ENCODE measurements at places on chromosomes 5 and 9.

GRCh38 chr5:32692036-32692746 lies 18.9 kb upstream of the NPR3 start:
- no peak for DNase-seq

DNA sequence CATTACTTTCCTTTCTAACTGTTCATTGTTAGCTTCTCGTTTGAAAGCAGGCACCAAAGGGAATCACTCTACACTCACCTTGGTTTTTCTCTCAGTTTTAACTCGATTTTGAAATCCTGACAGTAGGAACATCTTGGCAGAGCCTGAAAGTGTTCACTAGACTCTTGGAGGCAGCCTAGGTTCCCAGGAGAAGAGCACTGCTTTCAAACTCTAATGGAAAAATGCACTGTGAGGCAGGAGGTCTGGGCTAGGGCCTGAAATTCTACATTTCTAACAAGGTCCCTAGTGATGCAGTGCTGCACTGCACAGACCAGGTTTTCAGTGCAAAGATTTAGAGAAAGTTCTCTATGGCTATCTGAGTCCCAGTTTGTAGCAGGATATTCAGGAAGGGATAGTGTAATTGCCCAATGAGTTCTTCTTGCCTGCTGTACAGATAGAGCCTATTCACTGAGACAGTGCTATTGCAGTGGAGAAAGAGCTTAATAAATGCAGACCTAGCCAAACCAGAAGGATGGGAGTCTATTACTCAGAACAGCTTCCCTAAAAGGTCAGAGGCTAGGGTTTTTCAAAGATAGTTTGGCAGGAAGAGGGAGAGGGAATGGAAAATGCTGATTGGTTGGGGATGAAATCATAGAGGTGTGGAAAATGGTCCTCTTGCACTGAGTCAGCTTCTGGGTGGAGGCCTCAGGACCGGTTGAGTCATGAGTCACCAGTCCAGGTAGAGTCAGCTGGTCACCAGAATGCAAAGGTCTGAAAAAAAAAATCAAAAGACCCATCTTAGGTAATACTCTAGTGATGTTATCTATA lies 153.9 kb downstream of the GPBP1 start:
- DNase-seq: no peak

DNA sequence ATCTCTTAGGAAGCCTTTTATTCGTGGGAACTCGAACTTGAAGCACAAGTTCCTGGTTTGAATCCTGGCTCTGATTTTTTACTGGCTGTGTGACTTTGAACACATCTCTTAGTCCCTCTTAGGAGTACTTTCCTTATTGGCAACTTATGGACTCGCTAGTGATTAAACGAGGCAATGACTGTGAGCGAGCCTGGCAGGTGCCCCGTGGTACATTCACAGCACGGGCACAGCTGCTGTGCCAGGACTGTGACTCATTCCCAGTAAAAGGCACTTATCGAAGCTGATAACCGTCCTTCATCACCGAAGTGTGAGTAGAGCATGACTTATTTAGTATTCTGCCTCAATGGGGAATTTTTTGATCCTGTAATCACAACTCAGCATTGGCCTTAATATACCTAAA lies 22.7 kb downstream of the CFAP90 start:
- DNase-seq: no peak

DNA sequence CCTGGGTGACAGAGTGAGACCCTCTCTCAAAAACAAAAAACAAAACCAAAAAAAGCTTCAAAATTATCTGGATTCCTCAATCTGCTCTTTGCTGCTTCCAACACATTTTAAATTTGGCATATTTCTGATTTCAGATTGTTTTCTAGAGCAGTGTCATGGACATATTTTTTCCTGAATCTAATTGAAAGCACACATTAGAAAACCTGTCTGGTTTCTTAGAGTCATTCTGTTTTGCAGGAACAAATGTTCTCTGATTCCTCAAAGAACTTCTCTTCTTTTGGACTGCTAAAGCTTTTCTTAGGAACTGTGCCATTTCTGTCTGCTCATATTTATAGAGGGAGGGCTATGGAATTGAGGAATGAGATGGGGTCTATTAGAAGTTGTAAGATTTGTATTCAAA lies 81.6 kb downstream of the RAI14 start:
- DNase-seq: no peak

- no peak for DNase-seq
Measured at GRCh38 chr5:116423141-116423540, 151.5 kb downstream of the SEMA6A start.

DNA sequence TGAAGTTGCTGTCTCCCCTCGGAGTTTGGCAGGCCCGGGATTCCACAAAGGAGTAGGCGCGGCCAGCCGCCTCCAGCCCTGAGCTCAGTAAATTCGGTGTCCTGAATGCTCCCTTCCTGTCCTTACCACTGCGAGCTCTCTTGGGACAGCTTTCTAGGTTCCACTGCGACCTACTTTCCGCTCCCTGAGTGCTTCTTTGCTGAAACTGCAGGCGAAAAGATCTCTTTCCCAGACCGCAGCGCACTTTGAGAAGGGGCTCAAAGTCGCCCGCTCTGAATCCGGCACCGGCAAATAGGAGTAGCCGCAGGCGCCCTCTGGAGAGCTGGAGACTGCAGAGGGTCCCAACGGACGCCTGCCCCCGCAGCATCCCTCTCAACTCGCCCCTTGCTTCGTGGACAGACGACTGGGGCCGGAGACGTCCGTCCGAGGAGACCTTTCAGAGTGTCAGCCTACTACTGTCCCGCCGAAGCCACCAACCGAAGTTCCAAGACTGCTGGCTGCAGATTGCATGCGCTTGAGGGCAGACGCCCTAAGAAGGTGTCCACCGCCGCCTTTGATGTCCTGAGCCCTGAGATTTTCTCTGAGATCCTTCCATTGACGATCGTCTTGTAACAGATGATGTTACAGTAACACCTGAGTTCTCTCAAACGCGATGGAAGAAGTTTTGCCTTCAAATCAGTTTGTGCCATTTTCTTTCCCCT lies 96.0 kb downstream of the ANXA2R start:
- no peak for DNase-seq

DNA sequence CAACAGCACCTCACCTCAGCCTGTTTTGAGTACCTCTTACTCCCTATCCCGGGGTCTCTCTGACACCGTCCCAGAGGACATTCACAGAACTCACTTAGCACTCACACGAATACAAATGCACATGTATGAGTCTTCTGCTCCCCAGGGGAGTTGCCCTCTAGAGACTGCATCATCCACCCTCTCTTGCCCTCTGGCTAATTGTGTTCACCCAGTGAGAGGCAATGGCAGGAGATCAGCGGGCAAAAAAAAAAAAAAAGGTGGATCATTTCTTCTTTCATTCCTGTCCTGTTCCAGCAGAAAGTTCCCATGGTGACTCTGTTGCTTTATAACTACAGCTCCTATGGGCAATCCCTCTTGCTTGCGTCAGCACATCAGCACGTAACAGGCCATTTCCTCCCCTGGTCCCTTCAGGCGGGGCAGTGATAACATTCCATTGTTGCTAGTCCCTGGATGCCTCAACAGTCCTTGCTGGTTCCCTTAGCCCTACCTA lies 23.5 kb upstream of the SNX2 start:
- DNase-seq: no peak

GRCh38 chr5:17838469-17838868 lies 204.2 kb downstream of the TAF11L14 start:
- no peak for DNase-seq

GRCh38 chr5:103938146-103938695 lies 375.6 kb upstream of the NUDT12 start:
- no peak for DNase-seq

Measured in hypothalamus (tissue), 51 donors.